ENCODE measurements at places on chromosomes 4 and X.

- DNase-seq = no peak
Measured at GRCh38 chr4:150131581-150132228, 53.5 kb downstream of the DCLK2 start.

- no peak for DNase-seq
Measured at GRCh38 chr4:27318740-27319139, 458.1 kb downstream of the STIM2 start.

DNA sequence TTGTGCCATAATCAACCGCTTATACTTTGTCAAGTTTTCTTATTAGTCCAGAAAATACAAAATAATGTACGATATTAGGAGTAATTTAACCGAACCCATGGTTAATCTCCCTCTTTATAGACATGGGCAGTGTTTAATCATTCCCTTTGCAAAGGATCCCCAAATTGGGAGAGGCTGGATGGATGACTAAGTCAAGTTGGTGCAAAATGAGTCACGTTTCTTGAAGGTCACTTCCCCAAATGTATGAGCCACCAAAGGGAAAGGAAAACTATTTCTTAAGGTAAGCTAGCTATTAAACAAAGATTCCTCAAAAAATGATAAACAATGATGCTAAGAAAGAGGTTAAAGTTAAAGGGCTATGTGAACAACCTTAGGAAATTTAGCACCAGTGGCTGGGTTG is 17.5 kb downstream of the MAML3 start:
- DNase-seq = no peak

DNA sequence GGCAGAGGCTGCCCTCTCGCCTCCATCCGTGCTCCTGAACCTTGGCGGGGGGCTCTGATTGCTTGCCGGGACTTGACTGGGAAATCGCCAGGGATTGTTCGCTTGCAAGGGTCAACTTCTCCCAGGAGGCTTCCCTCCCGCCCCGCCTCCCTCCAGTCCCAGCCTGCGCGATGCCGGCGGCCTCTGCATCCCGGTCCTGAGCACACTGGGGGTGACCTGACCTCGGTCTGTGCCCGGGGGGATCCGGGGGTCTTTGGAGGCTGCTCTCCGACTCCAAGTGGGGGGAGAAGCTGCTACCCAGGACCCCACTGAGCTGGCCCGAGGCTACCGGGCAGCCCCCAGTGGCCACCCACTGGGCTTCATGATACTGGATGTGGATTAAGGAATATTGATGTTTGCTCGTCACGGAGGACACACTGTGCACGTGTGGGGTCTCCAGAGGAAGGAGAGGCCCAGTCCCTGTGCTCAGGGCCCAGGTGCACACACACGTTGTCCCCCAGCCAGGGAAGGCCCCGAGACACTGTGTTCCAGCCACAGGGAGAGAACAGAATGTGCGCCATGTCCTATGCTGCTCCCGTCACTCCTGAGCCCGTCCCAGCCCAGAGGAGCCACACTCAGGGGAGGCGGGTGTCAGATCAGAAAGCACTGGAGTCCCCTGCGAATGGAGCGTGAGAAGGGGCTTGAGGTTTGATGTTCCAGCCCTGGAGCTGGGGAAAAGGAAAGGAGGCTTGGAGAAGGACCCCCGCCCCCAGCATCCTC is 55.9 kb upstream of the NKX1-1 start:
- DNase-seq = no peak

- DNase-seq = no peak
Measured at GRCh38 chr4:157096439-157096838, 20.5 kb downstream of the GLRB start.

DNA sequence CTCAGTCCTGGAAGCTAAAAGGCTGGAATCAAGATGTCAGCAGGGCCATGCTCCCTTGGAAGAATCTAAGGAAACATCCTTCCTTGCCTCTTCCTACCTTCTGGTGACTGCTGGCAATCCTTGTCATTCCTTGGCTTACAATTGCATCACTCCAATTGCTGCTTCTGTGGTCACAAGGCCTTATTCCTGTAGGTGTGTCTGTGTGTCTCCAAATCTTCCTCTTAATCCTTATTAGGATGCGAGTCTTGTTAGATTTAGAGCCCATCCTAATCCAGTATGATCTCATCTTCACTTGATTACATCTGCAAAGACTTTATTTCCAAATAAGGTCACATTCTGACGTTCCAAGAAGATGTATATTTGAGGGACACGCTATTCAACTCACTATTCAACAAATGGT is 52.2 kb downstream of the SMIM20 start:
- no peak for DNase-seq

DNA sequence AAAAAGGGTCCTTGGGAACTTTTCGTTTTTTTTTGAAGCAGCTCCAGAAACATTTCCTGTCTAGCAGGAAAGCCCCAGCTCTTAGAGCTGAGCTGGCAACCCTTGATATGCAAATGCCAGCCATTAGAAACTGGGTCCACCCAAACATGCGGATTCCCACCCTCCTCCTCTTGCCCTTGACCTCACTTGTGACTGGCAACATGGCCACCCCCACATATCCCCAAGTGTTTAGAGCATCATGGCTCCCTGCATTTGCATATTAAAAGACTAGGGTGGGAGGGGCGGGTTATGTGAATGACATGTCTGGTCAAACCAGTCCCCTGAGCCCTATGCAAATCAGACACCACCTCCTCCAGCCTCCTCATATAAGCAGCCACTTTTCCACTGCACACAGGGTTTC is 671.1 kb downstream of the FAT4 start:
- no peak for DNase-seq

DNA sequence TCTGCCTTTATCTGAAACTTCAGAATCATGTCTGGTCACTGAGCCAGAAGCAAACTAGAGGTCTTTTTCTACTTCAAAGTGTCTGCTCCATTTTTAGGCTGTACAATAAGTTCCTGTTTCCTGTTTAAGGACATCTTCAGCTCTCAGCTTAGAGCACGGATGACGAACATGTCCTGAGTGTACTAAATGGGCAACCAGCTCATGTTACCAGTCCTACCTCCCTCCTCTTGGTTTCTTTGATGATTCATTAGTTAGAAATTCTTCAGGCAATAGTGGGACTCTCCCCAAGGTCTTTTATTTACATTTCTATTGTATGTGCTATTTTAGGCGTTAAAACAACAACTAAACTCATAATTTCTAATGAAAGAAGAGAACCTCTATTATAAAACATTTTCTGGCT is 58.0 kb downstream of the ENPEP start:
- no peak for DNase-seq
